ENCODE measurements at places on chromosomes 3 and 15. TPM values are rescaled to one million over a fixed set of nuclear protein-coding genes. Genes with fewer than 3 reads are reported as not detected.
A peak's percentile ranks its signal among the peaks of the same experiment; 100 is the strongest.

Gene GPR62
- not detected for total RNA-seq

Gene HTR3E
- total RNA-seq, result not detected

Gene NPAP1
- not detected for total RNA-seq

Gene IGSF10
- not detected for total RNA-seq

Gene TRPM7
- 30.8 TPM for total RNA-seq

Gene RBM6
- total RNA-seq, result 45.9 TPM

GRCh38 chr3:464255-464654 lies 267.7 kb downstream of the CHL1 start:
- no peaks in the 10 kb centered on the region for H3K4me1 ChIP-seq
- H3K27ac ChIP-seq, result no peak overlapping the region
- H3K4me3 ChIP-seq, result no peak overlapping the region

DNA sequence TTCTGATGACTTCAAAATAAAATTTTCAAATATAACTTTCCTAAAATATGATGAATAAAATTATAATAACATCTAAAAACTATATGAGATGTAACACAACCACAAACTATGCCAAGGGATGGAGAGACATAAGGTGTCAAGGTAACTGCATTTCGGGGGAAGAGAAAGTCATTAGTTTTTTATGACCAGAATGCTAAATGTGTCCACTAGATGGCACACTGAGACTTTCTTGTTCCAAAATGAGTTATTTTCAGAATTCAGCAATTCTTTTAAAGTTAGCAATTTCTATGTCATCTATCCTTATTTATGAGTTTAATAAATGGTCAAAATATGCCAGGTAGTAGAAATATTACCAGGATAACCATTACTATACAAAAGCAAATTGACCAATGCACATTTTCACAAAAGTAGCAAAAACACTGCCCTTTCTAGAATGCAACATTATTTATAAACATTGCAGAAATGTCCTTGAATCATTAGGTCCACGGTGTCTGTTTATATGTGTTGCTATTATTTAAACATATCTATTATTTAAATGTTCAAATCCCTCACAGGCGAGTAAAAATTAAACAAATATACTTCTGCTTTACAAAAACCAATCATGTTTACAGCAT lies 374.2 kb downstream of the PLCL2 start:
- no peaks in the 10 kb centered on the region for H3K36me3 ChIP-seq
- H3K27ac ChIP-seq, result no peak overlapping the region
- no peak overlapping the region for H3K4me3 ChIP-seq
- no peaks in the 10 kb centered on the region for H3K4me1 ChIP-seq

DNA sequence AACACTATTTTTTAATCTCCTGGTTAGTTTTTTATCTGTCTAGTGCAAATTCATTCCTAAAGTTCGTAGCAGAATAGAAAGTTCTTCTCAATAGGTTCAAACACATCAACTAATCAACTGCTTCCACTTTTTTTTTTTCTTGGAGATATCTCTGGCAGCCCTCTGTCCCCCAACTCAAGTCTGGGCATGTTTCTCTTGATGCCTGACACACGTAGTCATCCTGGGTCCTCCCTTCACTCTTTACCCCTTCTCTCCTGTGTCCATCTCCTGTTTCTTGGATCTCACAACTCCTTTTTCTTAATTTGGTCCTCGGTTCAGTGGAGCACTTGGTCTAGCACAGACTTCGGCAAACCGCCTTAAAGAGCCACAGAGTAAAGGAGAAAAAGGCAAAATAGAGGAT lies 14.4 kb downstream of the TNFAIP8L3 start:
- no peaks in the 10 kb centered on the region for H3K36me3 ChIP-seq
- H3K4me1 ChIP-seq, result no peaks in the 10 kb centered on the region
- H3K27ac ChIP-seq, result no peak overlapping the region
- H3K4me3 ChIP-seq, result no peak overlapping the region

- H3K4me3 ChIP-seq, result no peak overlapping the region
- no peak overlapping the region for H3K27ac ChIP-seq
- no peak for DNase-seq
- H3K36me3 ChIP-seq, result no peaks in the 10 kb centered on the region
- H3K4me1 ChIP-seq, result no peaks in the 10 kb centered on the region
- H3K27me3 ChIP-seq, result no peaks in the 10 kb centered on the region
Measured at GRCh38 chr3:154953538-154953937, 126.6 kb upstream of the MME start.

- peak overlapping the region; percentile 83 for H3K27ac ChIP-seq
- H3K4me1 ChIP-seq, result peaks cover 63% of the 10 kb centered on the region
- H3K36me3 ChIP-seq, result no peaks in the 10 kb centered on the region
- H3K27me3 ChIP-seq, result no peaks in the 10 kb centered on the region
Measured at GRCh38 chr3:107662124-107662507, 139.4 kb downstream of the BBX start.

GRCh38 chr15:79076661-79077060 lies 13.9 kb downstream of the RASGRF1 start:
- H3K4me1 ChIP-seq, result no peaks in the 10 kb centered on the region
- no peaks in the 10 kb centered on the region for H3K27me3 ChIP-seq
- DNase-seq, result no peak
- no peak overlapping the region for H3K27ac ChIP-seq
- H3K4me3 ChIP-seq, result no peak overlapping the region
- no peaks in the 10 kb centered on the region for H3K36me3 ChIP-seq

DNA sequence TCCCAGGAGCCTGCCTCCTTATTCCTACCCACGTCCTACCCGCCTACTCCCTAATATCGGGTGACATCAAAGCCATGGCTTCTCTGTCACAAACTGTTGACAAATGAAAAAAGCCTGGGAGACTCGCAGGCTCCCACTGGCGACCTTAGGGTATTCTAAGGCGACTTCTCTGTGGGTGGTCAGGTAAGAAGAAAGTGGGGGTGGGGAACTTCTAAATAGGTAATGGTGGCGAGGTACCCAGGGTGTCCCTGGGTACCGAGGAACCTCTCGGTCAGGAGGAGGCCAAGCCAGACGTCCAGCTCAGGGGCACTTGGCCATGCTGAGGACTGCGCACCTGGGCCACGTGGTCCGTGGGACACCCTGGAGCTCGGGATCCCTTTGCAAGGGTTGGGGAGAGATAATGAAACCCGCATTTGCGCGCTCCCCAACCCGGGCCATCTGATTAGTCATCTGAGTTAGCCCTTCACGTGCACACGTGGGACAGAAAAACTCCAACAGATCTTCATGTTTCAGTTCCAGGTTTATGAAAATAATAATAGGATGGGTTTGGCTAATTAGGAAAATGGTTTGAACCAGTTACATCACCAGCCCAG lies 78.2 kb downstream of the NR2F2 start:
- H3K36me3 ChIP-seq, result no peaks in the 10 kb centered on the region
- H3K4me1 ChIP-seq, result no peaks in the 10 kb centered on the region
- no peak overlapping the region for H3K4me3 ChIP-seq
- H3K27me3 ChIP-seq, result peaks cover 33% of the 10 kb centered on the region
- H3K27ac ChIP-seq, result no peak overlapping the region
- DNase-seq, result no peak

GRCh38 chr3:139285691-139286090 lies 58.1 kb upstream of the MRPS22 start:
- H3K4me3 ChIP-seq, result no peak overlapping the region
- H3K27me3 ChIP-seq, result no peaks in the 10 kb centered on the region
- DNase-seq, result no peak
- H3K36me3 ChIP-seq, result no peaks in the 10 kb centered on the region
- no peak overlapping the region for H3K27ac ChIP-seq
- H3K4me1 ChIP-seq, result peaks cover 4% of the 10 kb centered on the region

- H3K27ac ChIP-seq, result no peak overlapping the region
- no peak overlapping the region for H3K4me3 ChIP-seq
Measured at GRCh38 chr15:43082509-43082908, 23.3 kb downstream of the UBR1 start.

DNA sequence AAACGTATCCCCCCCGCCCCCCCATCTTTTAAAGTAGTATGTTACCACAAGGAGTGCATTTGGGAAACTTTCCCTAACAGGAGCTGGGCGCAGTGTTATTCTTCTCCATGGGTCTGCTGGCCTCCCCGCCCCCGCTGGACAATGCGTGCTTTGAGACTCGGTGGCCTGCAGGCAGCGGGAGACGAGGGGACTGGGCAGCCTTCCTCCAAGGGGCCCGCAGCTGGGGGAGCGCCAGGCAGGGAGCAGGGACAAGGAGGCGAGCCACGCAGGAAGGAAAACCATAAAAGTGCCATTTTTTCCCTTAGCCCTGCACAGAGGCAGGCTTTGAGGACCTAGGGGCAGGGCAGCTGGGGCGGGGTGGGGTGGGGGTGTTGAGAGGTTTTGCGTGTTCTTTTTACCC lies 14.1 kb downstream of the SOX2 start:
- no peaks in the 10 kb centered on the region for H3K36me3 ChIP-seq
- no peak for DNase-seq

GRCh38 chr3:66577426-66578203 lies 76.8 kb upstream of the LRIG1 start:
- H3K36me3 ChIP-seq, result no peaks in the 10 kb centered on the region
- H3K4me1 ChIP-seq, result no peaks in the 10 kb centered on the region
- H3K27me3 ChIP-seq, result no peaks in the 10 kb centered on the region
- H3K4me3 ChIP-seq, result no peak overlapping the region

DNA sequence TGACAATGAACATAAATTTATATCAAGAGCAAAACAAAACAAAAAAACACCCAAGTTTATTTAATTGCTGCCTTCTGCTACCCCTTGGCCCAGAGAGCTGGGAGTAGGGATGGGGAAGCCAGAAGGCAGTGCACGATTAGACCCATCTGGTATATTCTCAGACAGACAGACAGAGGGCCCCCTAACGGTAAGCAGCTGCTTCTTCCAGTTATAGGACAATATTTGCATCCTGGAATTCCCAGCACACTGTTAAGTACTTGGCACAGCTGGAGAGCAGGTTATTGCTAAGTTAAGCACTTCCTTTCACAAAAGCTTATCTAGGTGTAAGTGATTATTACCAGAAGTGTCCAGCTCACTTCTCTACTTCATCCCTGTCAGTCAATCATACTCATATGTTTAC lies 39.3 kb downstream of the C2CD4B start:
- no peak overlapping the region for H3K27ac ChIP-seq
- no peak for DNase-seq
- H3K4me3 ChIP-seq, result no peak overlapping the region
- H3K36me3 ChIP-seq, result no peaks in the 10 kb centered on the region
- H3K4me1 ChIP-seq, result peaks cover 11% of the 10 kb centered on the region
- H3K27me3 ChIP-seq, result no peaks in the 10 kb centered on the region

DNA sequence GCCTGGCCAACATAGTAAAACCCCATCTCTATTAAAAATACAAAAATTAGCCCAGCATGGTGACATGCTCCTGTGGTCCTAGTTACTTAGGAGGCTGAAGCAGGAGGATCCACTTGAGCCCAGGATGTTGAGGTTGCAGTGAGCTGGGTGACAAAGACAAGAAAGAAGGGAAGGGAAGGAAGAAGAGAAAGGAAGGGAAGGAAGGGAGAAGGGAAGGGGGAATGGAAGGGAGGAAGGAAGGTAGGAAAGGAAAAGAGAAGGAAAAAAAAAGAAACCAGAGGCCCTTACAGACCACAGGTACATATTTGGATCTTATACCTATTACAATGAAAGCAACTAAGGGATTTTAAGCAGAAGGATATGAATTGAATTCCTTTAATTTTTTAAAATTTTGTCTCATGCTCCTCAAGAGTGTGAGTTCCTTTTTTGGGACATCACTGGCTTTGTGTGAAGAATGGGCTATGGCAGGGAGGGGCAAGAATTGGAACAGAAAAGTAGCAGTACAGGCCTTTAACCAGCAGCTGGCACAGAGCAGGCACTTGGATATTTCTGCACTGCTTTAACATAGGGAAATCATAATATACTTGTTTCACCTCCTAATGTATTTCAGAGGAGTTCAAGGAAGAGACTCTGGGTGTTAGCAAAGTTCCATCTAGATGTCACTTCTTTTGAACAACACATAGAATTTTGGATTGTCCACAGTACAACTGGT lies 7.9 kb downstream of the RAB27A start:
- no peak overlapping the region for H3K4me3 ChIP-seq
- H3K36me3 ChIP-seq, result peaks cover 7% of the 10 kb centered on the region
- H3K4me1 ChIP-seq, result peaks cover 39% of the 10 kb centered on the region

GRCh38 chr3:173730391-173730790 lies 332.8 kb downstream of the NLGN1 start:
- peaks cover 4% of the 10 kb centered on the region for H3K4me1 ChIP-seq
- no peak overlapping the region for H3K27ac ChIP-seq
- H3K4me3 ChIP-seq, result no peak overlapping the region
- DNase-seq, result no peak
- H3K36me3 ChIP-seq, result no peaks in the 10 kb centered on the region

GRCh38 chr3:187706971-187707370 lies 4.6 kb upstream of the RTP2 start:
- H3K27me3 ChIP-seq, result no peaks in the 10 kb centered on the region
- H3K27ac ChIP-seq, result no peak overlapping the region
- DNase-seq, result no peak

GRCh38 chr3:125148016-125148812 lies 64.3 kb downstream of the SLC12A8 start:
- no peak overlapping the region for H3K27ac ChIP-seq
- no peaks in the 10 kb centered on the region for H3K27me3 ChIP-seq
- no peaks in the 10 kb centered on the region for H3K36me3 ChIP-seq
- no peak for DNase-seq

DNA sequence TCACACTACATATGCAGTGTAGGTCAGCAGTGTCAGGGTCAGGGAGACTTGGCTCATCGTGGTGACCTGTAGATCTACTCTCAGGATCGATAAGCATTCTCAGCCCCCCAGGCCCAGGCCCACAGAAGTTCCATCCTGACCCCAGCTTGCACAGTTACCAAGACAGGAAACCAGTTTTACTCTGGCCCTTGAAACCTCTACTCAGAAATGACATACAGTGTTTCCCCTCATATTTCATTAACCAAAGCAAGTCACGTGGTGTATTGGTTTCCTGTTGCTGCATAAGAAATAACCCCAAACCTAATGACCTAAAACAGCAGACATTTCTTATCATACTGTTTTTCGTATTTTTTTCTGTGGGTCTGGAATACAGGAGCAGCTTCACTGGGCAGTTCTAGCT lies 242.2 kb downstream of the SLCO3A1 start:
- no peak overlapping the region for H3K4me3 ChIP-seq
- H3K27ac ChIP-seq, result no peak overlapping the region
- no peak for DNase-seq
- H3K27me3 ChIP-seq, result peaks cover 4% of the 10 kb centered on the region
- H3K4me1 ChIP-seq, result no peaks in the 10 kb centered on the region

DNA sequence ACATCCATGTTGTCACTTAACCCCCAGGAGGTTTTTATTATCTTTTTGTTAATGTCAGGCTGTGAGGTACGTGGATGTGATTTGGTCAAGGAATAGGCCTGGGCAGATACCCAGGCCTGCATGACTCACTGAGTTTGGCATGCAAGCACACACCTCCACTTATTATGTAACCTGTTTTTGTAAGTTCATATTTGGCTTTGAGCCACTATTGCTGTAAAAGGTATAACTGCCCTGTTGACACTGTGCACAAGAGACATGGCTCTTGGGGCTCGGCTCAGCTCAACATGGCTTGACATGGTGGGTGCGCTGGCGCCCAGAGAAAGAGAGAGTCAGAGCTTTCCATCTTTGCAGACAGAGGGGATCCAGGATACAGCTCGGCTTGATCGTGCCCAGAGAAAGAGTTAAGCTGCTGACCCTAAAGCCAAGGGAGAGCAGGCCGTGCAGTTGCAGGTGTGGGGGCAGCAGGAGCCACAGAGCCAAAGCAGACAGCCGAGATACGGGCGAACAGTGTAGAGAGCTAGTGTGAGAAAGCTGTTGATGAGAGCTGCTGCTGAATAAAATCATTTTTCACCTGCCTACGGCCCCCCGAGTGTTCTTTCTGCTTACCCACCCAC lies 67.9 kb upstream of the UNC13C start:
- no peaks in the 10 kb centered on the region for H3K27me3 ChIP-seq
- no peak overlapping the region for H3K4me3 ChIP-seq
- DNase-seq, result no peak
- H3K4me1 ChIP-seq, result no peaks in the 10 kb centered on the region
- no peaks in the 10 kb centered on the region for H3K36me3 ChIP-seq

- no peaks in the 10 kb centered on the region for H3K27me3 ChIP-seq
- H3K36me3 ChIP-seq, result no peaks in the 10 kb centered on the region
- no peaks in the 10 kb centered on the region for H3K4me1 ChIP-seq
- DNase-seq, result no peak
- no peak overlapping the region for H3K4me3 ChIP-seq
Measured at GRCh38 chr15:47945872-47946650, 174.7 kb upstream of the SLC24A5 start.
